Left lung (tissue), 14 donors: ENCODE measurements at places on chromosomes 11 and 22. TPM values are rescaled to one million over a fixed set of nuclear protein-coding genes. Genes with fewer than 3 reads are reported as not detected.

GRIA4 gene
- 0.65 TPM for polyA plus RNA-seq

UBQLN3 gene
- not detected for polyA plus RNA-seq

GAB4 gene
- not detected for polyA plus RNA-seq

SFI1 gene
- polyA plus RNA-seq = 38.7 TPM

NTM gene
- 31.0 TPM for polyA plus RNA-seq

OR10D3 gene
- not detected for polyA plus RNA-seq

NAV2 gene
- polyA plus RNA-seq = 18.0 TPM

HEPHL1 gene
- not detected for polyA plus RNA-seq

TPBGL gene
- 0.28 TPM for polyA plus RNA-seq

LUZP2 gene
- 4.6 TPM for polyA plus RNA-seq

PRDM11 gene
- 24.1 TPM for polyA plus RNA-seq

CACNA1I gene
- polyA plus RNA-seq = 0.35 TPM

DNAL4 gene
- 35.9 TPM for polyA plus RNA-seq

C1QTNF5 gene
- polyA plus RNA-seq = 47.7 TPM

CCDC87 gene
- 0.12 TPM for polyA plus RNA-seq

OR5B21 gene
- polyA plus RNA-seq = not detected

OR4A16 gene
- polyA plus RNA-seq = not detected

OR52I2 gene
- 0.03 TPM for polyA plus RNA-seq

CRYAB gene
- 34.7 TPM for polyA plus RNA-seq

OR8G1 gene
- not detected for polyA plus RNA-seq

OR8H2 gene
- polyA plus RNA-seq = 0.06 TPM

SLC6A5 gene
- polyA plus RNA-seq = not detected

MMP11 gene
- polyA plus RNA-seq = 9.6 TPM

MS4A6E gene
- polyA plus RNA-seq = not detected

NCF4 gene
- 3.7 TPM for polyA plus RNA-seq

OR2AG2 gene
- polyA plus RNA-seq = not detected

C11orf97 gene
- polyA plus RNA-seq = 2.0 TPM

OR52H1 gene
- 0.20 TPM for polyA plus RNA-seq

DDTL gene
- 9.0 TPM for polyA plus RNA-seq

CHEK2 gene
- polyA plus RNA-seq = 21.5 TPM

KCNE3 gene
- polyA plus RNA-seq = 12.4 TPM

CYP2D6 gene
- polyA plus RNA-seq = 5.5 TPM

NXPE4 gene
- polyA plus RNA-seq = not detected

P4HA3 gene
- 2.7 TPM for polyA plus RNA-seq

BBOX1 gene
- polyA plus RNA-seq = 0.37 TPM

C22orf31 gene
- polyA plus RNA-seq = 1.1 TPM

GGT1 gene
- polyA plus RNA-seq = 18.8 TPM

TYR gene
- not detected for polyA plus RNA-seq

SLCO2B1 gene
- polyA plus RNA-seq = 27.5 TPM

RCOR2 gene
- 9.3 TPM for polyA plus RNA-seq

SMC1B gene
- 0.32 TPM for polyA plus RNA-seq

SIK2 gene
- 34.3 TPM for polyA plus RNA-seq
